ENCODE measurements at places on chromosomes 7 and 10. TPM values are rescaled to one million over a fixed set of nuclear protein-coding genes. Genes with fewer than 3 reads are reported as not detected.

DNA sequence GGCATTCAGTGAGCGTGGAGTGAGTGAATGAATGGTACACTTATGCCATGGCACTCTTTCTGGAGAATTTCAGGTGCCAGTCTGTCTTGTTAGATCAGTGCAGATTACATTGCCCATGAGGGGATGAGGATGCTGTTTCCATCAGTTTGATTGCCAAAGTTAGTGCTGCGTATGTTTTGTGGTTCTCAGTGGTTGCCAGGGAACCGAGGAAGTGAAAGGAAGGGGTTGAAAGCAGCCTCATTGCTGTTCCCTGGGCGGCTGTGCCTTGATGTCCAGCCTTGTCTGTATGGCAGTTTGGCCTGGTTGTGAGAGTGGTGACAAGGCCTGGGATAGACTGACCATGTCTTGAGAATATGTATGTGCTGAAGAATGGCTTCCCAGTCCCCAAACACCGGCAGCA is 30.2 kb downstream of the WBP1L start:
- DNase-seq: no peak

DNA sequence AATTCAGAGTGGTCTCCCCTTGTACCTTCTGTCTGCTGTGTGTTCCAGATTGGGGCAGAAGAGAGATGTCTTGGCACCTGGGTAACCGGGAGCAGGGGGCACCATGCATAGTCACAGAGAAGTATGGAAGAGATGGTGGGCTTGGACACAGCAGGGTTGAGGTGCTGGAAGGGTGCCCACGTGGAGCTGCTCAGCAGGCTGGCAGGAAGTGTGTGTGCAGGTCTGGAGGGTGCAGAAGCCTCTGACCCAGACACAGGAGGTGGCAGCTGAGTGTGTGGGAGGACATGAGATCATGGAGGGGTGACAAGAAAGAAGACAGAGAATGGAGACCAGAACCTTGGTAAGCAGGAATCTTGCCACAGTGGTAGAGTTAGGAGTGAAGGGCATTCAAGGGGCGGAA is 42.3 kb upstream of the DUSP5 start:
- DNase-seq: no peak

- no peak for DNase-seq
Observed at GRCh38 chr7:26549281-26549944, 257.8 kb downstream of the SNX10 start.

Gene ALOX5
- 3.0 TPM for polyA plus RNA-seq

GRCh38 chr10:94103801-94104221 is 110.1 kb downstream of the PLCE1 start:
- no peak for DNase-seq

DNA sequence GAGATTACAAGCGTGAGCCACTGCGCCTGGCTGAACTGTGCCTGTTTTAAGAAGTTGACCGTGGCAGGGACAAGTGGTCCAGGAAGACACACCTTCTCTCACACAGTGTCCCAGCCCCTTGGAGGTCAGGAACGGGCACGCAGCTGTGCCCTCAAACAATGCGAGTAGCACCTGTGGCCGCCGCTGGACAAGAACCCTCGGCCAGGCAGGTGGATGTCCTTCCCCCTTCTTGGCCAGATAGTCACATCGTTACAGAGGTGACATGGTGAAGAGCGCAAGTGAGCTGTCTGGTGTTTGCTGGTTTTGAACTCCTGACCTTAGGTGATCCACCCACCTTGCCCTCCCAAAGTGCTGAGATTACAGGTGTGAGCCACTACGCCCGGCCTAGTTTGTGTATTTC is 8.8 kb downstream of the ZFAND2A start:
- no peak for DNase-seq

GRCh38 chr7:111092406-111093236 is 1.7 kb downstream of the LRRN3 start:
- no peak for DNase-seq

GRCh38 chr7:77819021-77819420 is 20.4 kb downstream of the PHTF2 start:
- DNase-seq: no peak

Gene SLC4A2
- polyA plus RNA-seq: 25.5 TPM

Gene ZNF804B
- polyA plus RNA-seq: not detected

GRCh38 chr10:48701941-48702340 is 17.3 kb downstream of the WDFY4 start:
- no peak for DNase-seq

DNA sequence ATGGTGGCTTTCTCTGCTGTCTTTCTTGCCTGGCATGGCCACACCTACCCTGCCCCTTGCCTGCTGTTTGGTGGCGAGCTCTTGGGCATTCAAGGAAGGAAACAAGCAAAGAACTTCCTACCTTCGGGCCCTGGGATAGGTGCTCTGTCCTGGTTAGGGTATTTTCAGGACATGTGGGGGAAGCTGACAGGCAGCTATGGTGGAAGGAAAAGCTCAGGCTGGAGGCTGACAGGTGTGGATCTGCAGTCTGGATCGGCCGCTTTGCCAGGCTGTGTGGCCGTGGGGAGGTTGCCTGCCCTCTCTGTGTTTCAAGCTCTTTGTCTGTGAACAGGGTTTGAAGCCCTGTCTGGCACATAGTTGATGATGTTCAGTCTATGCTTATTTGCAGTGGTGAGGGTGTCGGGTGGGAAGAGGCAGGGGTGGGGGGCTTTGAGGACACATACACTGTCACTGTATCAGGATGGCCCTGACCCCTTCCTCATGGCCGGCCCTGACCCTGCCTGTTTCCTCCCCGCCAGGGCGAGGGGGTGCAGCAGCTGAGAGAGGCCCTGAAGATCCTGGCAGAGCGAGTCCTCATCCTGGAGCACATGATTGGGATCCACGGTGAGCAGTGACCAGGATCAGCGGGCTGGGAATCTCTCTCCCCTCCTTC is 73.7 kb downstream of the MYL10 start:
- DNase-seq: no peak

DNA sequence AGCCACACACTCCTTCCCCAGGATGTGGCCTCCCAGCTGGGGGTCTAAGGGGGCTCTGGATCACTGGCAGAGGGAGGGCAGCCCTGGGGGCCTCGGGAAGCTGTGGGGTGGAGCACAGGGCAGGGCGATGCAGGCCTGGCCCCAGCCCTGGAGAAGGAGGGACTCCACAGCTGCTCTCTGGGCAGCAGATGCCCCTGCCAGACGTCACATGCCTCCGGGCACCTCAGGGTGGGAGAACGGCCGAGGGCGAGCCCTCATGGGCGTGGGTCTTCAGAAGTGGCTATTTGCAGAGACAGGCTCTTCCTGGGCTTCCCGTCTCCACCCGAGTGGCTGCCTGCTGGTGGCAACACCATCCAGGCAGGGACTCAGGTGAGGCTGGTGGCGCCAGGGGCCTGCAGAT is 16.0 kb upstream of the ADGRA1 start:
- no peak for DNase-seq

Gene EVX1
- not detected for polyA plus RNA-seq

- no peak for DNase-seq
Observed at GRCh38 chr10:42630537-42631134, 7.7 kb downstream of the ZNF33B start.

Gene DMTF1
- 33.5 TPM for polyA plus RNA-seq

Gene NFKB2
- polyA plus RNA-seq: 14.0 TPM

DNA sequence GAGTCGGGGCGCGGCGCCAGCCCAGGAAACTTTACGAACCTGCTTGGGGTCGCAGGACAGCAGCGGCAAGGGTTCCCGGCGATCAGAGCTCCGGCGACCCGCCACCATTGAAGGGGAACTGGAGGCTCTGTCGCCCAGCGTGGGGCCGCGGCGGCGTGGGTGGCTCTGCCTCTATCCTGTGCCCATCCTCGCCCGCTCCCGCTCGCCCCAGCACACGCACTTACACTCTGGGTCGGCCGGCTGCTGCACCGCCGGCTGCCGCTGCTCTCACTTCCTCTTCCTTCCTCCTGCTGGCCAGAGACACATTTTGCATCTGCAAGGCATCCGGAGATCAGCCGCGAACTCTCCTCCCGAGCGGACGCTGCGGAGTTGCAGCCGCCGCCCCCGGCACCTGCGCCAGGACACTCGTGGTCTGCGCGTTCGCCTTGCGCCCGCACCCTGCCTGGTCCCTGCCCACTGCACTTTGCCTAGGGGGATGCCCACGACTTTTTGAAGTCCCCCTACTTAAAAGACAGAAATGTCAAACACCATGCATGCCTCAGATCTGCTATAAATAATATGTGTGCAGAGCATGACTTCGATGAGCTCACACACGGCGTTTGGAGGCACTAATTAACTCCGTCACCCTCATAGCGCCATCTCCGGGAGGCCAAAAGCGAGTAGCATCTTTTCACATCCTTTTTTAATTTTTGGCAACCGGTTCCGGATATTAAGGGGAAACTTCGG is at the start of gene ELMO1:
Gene ELMO1, minus strand, starts transcription at position 229 of the 726 bp plus-strand sequence. CDS start 106,174 bp downstream, outside the sequence.
- DNase-seq: peak; percentile 84

Gene CAMK1D
- polyA plus RNA-seq: 15.1 TPM

DNA sequence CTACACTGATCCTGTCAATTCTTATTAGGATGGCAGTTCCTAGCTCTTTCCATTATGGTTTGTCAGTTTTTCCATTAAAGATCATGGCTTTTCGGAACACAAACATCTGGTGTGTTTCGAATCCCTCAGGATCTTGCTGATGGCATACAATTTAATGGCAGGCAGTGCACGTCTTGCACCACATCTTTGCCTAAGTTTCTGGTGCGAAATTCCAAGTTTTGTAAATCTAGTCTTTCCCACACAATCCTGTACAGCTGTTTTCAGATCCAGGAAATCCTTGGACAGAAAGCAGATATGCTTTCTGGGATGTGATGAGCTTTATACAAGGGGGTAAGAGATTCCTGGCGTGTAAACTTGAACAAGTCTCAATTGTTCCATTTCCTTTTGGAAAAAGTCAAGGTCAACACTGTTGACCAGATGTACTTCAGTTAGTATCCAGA is 224.3 kb upstream of the PHYHIPL start:
- DNase-seq: no peak

Measured in CD8-positive, alpha-beta memory T cell (primary cell).